ENCODE measurements at places on chromosomes 4 and X.

GRCh38 chrX:48789366-48790220 is 3.2 kb downstream of the GATA1 start:
- DNase-seq = no peak

DNA sequence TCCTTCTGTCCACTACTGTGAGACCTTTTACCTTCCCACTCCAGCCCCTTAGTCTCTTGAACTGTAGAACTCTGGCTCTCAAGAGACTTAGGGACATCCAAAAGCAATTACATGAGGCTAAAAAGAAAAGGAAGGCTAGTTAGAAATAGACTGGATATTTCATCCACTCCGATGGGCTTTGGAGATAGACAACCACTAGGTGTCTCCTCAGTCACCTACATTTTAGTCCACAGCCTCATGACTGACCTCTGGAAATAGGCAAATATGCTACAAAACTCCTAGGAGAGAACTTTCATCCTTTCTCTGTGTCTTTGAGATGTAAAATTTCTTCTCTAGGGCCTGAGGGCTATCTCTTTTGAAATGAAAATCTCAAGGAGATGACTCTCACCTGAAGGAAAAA is 45.1 kb upstream of the LAMP2 start:
- DNase-seq = peak; percentile 15

GRCh38 chr4:111984169-111984819 is 161.0 kb upstream of the FAM241A start:
- no peak for DNase-seq

DNA sequence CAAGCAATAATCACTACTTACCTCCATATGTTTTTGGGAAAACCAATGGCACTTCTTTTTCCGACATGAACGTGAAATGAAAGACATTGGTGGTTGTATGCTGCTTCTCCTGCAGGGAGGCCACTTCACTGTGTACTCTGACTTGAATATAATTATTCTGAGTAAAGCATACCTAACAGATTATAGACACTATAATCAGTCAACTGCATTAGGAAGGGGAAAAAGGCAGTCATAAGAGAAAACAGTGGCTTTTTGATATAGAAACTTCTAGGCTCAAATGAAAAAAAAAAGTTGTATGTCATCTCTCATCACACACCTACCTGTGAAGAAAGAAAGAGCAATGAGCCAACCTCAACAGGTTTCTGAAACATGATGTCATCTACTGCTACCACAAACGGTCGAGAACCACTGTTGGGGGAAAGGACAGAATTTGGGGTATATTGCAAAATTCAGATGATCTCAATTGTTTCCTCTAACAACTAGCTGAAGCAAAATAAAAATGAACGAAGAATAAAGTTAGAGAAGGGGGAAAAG is 37.4 kb downstream of the PRDX4 start:
- DNase-seq = no peak

- DNase-seq = no peak
Observed at GRCh38 chr4:135177321-135177720, 975.7 kb upstream of the PABPC4L start.

DNA sequence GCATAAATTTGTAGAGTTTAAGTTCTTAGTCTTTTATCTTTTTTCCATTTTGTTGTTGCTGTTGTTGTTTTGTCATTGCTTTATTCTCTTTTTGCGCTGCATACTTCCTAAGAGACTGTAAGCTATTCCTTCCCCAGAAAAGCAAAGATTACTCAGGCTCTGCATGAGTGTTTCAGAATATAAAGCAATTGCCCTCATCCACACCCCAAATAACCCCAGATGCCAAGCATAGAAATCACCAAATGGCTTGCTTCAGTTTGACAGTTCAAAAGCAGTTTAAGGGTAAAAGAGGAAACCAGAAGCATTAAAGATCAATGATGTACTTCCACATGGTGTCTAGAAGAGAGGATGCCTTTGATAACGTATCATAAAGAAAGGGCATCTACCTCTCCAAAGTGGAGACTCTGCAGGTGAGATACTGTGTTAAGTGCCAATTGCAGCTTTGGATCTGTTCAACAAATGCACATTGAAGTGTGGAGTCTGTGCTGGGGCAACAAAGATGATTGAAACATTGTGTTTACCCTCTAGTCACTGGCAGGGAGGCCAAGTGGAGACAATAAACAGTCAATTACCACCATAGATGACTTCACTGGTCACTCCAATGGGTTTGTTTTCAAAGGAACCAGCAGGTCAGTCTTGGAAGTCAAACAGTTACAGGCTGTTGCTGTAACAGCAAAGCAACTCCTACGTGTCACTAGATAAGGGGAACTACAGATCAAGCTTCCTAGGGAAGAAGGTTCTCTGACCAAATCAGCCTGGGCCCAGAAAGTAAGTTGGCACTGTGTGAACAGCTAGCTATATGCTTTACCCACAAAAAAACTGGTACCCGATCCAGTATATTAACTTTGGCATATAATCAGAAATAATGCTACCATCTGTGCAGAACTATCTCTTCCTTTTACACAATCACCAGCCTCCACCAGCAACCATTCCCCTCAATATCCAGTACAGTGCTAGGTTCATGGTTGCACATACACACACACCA is 40.6 kb upstream of the IL21 start:
- DNase-seq = no peak

DNA sequence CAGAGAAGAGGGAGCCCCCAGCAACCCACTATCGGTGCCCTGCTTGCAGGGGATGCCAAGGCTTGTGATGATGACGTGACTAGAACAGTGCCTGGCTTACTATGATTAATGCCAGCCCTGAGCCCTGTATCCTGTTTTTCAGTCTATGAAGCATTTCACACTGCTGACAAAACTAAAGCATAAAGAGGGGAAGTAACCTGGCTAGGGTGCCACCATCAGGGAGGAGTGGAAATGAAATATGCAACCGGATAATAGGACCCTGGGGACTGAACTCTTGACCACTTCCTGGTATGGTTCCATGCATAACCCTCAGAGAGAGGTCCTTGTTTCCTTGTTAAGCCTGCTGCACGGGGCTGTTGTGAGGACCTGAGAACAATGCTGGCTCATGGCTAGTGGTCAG is 50.3 kb downstream of the MED28 start:
- DNase-seq = peak; percentile 67
